ENCODE measurements at places on chromosomes 11 and 22.

- DNase-seq: peak; percentile 63
These were observed 11.7 kb downstream of the SLC35C1 start for GRCh38 chr11:45816614-45817013.

GRCh38 chr11:57322256-57323166, 2.2 kb downstream of the TNKS1BP1 start:
- DNase-seq: peak; percentile 88

DNA sequence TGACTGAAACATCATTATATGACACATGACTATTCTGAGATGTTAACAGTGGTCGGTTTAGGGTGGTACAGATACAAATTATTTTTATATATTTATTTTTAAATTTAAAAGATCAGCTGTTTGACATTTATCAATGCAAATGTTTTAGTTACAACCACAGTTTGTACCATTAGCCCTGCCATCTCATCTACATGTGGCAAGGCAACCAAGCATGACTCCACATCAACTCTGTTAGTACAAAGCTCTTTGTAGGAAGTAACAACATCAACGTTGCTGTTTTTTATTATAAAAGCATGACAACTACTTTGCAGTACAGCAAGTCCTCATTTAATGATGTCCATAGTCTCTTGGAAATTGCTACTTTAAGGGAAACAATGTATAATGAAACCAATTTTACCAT, 40.8 kb downstream of the ENTHD1 start:
- DNase-seq: no peak

DNA sequence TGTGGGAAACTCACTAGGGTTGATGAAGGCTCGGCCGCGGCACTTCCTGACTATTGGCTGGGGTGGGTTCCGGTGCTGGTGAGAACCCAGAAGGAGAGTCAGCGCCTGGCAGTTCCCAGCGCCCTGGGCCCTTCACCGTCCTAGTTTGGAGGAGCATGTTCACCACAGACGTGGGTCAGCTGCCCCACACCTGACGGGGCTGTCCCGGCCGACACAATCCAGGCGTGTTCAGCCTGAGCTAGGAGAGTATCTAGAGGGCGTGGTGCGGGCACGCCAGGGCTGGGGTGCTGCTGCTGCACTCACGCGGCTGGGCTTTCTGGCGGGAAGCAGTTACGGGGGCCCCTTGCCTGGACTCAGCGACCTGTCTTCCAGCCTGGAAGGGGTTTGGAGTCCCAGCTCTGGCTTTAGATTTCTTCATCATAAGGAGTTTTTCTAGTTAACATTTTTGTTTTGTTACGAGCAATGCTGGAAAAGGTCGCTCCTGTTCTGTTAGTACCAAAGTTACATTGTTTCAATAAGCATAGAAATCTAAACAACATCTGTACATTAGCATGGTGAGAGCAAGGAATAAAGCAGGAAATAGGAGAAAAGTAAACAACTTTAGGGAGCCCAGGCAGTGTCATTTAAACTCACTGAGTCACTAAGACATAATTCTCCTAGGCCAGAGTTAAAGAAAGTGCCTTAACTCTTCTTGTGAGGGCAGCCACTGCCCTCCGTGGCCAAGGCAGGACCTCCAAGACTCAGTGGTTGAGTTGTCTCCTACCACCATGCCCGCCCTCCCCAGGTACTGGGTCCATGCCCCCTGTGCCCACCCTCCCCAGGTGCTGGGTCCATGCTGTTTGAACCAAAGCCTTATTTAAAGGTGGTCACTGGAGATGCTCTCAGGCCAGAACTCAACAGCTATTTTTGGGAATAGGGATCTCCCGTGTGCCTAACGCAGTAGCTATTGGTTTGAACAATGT, 12.1 kb upstream of the ADORA2A start:
- no peak for DNase-seq

DNA sequence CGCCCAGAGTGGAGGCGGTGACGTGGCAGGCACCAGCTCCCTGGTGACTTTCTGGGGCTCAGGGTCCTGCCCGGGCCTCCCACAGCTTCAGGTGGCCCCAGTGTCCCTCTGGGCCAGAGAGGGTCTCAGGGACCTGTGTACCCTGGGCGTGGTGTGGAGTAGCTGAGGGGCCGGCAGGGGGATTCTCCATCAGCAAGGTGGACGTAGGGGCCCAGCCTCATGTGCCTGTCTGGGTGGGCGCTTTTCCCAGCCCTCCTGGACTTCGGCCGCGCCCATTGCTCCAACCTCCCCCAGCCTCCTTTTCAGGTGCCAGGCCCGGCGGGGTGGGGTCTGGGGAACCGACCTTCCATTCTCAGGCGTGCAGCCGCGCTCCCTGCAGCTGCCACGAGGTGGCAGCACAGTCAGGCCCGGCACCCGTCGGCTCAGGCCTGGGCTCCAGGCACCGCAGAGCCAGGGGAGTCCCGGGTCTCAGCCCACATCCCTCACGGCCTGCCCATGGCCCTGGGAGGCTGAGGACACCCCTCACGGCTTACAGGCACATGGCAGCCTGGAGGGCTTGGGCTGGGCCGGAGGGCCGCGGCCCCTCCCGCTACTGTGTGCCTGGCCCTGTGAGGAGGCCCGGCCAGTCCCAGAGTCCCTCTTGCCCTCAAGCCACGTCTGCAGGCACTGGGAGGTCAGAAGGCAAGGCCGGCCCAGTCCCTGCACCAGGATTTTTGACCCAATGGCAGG, 19.9 kb upstream of the MUC5B start:
- DNase-seq: peak; percentile 83

GRCh38 chr11:16750417-16750816, 12.0 kb downstream of the C11orf58 start:
- DNase-seq: no peak

- no peak for DNase-seq
These were observed 2.4 kb upstream of the ATP5MG start for GRCh38 chr11:118398791-118399559.

- no peak for DNase-seq
These were observed 51.4 kb downstream of the MICAL2 start for GRCh38 chr11:12161603-12162350.

DNA sequence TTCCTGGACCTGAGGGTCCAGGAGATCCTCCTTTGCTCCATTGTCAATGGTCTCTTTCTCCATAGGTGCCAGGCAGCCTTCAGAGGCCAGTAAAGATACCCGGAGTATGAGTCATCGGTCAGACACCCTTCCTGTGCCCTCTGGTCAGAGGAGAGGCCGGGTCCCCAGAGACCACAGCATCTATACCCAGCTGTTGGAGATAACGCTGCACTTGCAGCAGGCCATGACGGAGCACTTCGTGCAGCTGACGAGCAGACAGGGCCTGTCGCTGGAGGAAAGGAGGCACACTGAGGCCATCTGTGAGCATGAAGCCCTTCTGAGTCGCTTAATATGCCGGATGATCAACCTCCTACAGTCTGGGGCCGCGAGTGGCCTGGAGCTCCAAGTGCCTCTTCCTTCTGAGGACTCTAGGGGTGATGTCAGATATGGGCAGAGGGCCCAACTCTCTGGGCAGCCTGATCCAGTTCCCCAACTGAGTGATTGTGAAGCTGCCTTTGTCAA, at the start of gene ACCSL:
TSS of gene ACCSL (plus strand) at position 51 of the 501 bp plus-strand sequence. CDS start at position 107, 56 bp downstream.
- DNase-seq: no peak

DNA sequence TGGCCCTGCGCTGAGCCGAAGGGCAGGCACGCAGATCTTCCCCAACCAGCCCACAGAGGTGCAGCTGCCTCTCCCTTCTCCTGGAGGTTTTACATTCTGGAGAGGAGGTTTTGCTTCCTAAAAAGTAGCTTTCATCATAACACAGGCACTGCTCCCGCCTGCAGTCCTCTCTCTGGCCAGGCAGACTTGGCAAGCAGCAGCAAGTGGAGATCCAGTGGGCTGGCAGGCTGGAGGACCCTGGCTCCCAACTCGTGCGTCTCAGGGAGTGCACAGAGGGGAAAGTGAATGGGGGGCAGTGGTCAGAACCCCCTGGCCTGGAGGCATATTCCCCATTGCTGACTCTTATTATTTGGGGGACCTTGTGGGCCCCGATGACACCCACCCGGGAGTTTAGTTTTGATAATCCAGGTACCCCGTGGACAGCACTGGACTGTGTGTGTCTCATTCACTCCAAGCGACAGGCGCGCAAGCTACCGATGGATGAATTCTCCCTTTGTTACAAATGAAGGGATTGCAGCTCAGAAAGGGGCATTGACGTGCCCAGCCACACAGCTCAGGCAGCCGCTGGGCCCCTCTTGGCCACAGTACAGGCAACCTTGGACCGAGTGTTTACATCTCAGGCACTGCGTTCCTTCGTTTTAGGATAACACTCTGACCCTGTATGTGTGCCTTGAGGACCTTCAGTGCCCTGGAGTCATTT, 1223.9 kb downstream of the BRD1 start:
- DNase-seq: no peak

GRCh38 chr11:60989093-60989650, 17.7 kb downstream of the CD6 start:
- no peak for DNase-seq

DNA sequence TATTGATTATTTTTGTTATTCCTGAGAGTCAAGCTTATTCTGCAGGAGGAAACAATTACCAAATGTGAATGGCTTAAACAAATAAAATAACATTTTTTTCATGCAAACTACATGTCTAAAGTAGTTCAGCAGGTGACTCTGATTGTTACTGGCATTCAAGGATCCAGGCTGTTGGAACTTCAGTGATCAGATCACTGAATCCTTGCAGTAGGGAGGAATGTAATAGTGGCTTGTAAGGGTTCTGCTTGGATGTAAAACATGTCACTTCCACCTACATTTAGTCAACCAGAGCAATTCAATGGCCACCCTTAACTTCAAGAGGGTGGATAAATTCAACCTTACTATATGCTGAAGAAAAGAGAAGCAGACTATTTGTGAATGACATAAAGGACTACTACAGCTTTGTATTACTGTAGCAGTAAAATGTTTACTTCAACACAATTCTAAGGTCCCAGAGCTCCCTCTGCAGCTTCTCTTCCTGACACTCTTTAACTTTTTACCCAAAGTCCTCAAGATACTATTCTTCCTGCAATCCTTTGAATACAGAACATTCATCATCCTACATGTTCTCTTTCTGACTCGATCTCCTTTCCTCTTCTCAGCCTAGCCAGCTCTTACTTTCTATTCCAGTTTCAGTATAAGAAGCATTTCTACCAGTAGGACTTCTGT, 284.0 kb downstream of the LRRC4C start:
- peak; percentile 4 for DNase-seq

DNA sequence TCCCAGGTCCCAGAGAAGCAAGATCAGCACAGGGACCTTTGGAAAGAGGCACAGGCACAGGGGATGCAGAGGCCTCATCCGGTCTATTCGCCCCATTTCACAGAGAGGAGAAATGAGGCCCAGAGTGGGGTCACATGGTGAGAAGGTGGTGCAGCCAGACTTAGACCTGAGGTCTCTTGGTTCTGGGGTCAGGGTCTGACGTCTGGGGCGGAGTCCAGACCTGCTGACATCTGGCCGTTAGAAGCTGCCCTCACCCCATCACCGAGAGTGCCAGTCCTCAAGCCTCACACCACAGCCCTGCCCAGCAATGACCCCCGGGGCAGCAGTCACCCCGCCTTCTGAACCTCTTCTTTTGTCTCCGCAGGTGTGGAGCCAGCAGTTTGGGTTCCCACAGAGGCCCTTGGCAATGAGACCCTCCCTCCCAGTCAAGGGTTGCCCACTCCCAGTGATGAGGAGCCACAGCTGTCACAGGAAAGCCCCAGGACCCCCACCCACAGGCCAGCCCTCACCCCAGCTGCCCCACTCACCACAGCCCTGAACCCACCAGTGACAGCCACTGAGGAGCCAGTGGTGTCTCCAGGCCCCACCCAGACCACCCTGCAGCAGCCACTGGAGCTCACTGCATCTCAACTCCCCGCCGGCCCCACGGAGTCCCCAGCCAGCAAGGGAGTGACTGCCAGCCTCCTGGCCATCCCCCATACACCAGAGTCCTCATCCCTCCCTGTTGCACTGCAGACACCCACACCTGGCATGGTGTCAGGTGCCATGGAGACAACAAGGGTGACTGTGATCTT, 62.4 kb downstream of the OTOG start:
- DNase-seq: no peak

DNA sequence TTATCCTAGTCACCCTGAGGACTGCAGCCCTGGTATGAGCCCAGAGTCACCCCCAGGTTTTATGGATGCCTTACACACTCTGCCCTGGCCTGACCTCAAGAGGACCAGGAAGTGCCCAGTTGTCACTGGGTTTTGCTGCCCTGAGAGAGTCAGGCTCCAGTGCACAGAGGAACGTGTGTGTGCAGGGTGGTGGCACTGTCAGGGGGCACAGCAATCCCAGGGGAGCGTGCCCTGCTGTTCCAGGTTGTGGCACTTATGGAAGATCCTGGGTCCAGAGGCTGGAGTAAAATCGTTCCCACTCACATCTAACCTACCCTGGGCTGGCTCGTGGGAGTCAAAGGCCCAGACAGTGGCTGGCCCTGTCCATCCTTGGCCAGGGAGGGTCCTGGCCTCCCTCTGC, 7.6 kb downstream of the APOBEC3A start:
- DNase-seq: no peak

DNA sequence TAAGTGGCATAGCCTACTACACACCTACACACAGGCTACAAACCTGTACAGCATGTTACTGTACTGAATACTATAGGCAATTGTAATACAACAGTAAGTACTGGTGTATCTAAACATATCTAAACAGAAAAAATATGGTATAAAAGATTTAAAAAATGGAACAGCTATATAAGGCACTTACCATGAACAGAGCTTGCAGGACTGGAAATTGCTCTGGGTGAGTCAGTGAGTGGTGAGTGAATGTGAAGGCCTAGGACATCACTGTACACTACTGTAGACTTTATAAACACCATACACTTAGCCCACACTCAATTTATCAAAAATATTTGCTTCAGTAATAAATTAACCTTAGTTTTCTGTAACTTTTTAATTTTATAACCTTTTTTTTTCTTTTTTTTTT, 24.7 kb downstream of the PAMR1 start:
- DNase-seq: no peak

GRCh38 chr11:120959189-120959588, 64.7 kb upstream of the TBCEL start:
- no peak for DNase-seq

- DNase-seq: no peak
These were observed 34.5 kb upstream of the SEZ6L start for GRCh38 chr22:26134654-26135330.

DNA sequence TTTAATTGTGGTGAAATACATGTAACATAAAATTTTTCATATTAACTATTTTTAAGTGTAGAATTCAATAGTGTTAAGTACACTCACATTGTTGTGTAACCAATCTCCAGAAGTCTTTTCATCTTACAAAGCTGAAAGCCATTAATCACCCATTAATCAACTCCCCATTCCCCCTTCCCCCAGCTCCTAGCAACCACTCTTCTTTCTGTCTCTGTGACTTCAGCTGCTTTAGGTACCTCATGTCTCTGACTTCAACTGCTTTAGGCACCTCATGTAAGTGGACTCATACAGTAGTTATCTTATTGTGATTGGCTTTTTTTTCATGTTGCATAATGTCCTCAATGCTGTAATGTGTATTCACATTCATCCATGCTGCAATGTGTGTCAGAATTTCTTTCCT, 150.8 kb upstream of the NTM start:
- no peak for DNase-seq

Data from neural progenitor cell (in vitro differentiated cells).